ENCODE measurements at places on chromosomes 4 and X.
A peak's percentile ranks its signal among the peaks of the same experiment; 100 is the strongest.

GRCh38 chr4:173929921-173930320, 353.5 kb downstream of the FBXO8 start:
- no peak for DNase-seq

DNA sequence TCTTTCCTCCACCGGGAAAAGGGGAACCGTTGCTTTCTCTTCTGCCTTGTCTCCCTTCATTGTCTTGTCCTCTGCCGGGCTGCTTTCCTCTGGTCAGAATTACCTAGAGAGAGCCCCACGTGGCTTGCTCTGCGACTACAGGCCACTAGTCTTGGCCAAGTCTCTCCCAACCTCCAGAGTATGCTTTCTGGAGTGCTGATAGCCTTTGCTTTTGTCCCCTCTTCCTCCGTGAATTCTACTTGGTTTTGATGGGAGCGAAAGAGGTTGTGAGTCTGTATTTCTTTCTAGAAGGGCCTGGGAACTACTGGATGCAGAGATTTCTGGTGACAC, 5.3 kb upstream of the POU4F2 start:
- DNase-seq, result no peak

GRCh38 chrX:15399962-15400391, 15.8 kb upstream of the VEGFD start:
- no peak for DNase-seq

DNA sequence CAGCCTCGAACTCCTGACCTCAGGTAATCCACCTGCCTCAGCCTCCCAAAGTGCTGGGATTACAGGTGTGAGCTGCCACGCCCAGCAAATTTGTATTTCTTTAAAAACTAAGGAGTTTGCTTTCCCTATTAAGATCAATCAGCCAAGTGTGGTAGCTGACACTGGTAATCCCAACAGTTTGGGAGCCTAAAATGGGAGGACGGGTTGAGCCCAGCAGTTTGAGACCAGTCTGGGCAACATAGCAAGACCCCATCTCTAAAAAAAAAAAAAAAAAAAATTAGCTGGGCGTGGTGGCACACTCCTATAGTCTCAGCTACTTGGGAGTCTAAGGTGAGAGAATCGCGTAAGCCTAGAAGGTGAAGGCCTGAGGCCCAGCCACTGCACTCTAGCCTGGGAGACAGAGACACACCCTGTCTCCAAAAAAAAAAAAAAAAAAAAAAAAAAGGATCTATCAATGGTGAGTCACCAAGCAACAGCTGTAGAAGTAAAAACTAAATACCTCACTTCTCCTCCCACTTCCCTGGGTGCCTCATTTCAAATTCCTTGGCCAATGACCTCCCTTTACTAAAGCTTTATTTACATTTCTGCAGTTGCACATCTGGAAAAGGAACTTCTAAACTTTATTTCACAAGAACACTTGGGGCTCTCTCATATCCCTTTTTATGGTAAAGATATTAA, 54.5 kb downstream of the LDB2 start:
- no peak for DNase-seq

GRCh38 chr4:9979101-9979701, 42.1 kb downstream of the SLC2A9 start:
- no peak for DNase-seq

DNA sequence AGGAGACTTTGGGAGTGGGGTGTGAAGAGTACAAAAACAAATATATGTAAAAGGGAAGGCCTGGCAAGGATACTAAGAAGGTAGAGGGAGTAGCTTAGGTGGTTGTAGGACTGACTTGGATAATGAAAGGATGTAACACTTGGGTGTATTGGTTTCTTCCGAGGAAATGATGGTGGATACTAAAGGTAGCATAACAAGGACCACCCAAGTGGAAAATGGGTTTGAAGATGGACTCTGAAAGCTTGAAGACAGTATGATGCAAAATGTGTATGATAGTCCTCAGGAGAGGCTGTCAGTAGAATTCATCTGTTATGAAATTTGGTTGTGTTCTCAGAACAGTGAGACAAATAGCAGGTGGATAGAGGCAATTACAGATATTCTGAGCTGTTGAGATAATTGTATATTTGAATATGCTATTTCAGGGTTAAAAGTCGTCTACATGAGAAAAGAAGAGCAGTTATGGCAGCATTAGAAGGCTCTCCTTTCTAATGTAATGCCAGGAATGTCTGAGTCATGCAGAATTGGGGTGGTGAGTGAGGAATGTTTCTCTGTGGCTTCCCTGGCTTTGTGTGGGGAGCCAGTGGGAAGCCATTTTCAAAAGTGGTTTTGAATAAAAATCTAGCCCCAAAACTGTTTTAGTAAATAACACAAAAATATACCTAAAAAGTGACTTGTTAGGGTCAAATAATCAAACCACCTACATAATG, 75.6 kb downstream of the FHIP1A start:
- DNase-seq, result no peak

DNA sequence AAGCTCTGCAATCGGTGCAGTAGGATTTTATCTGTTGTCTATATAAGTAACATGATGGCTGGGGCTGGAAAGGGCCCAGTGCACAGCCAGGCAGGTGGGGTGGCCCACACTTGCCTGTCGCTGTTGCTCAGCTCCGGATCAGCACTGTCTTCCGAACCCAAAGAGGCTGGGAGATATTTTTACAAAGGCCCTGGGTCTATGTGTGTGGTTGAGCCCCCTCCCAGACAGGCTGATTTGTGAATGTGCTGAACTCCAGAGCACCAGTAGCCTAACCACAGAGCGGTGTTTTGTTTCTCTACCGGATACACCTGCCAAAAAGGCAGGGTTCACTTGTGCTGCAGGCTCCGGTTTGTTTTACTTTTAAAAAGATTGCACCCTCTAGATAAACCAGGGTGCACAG, 33.5 kb upstream of the CHRNA9 start:
- no peak for DNase-seq

- no peak for DNase-seq
Observed at GRCh38 chr4:53943345-53944085, 120.9 kb downstream of the CHIC2 start.

GRCh38 chr4:187940299-187940698, 55.3 kb upstream of the ZFP42 start:
- DNase-seq, result no peak

DNA sequence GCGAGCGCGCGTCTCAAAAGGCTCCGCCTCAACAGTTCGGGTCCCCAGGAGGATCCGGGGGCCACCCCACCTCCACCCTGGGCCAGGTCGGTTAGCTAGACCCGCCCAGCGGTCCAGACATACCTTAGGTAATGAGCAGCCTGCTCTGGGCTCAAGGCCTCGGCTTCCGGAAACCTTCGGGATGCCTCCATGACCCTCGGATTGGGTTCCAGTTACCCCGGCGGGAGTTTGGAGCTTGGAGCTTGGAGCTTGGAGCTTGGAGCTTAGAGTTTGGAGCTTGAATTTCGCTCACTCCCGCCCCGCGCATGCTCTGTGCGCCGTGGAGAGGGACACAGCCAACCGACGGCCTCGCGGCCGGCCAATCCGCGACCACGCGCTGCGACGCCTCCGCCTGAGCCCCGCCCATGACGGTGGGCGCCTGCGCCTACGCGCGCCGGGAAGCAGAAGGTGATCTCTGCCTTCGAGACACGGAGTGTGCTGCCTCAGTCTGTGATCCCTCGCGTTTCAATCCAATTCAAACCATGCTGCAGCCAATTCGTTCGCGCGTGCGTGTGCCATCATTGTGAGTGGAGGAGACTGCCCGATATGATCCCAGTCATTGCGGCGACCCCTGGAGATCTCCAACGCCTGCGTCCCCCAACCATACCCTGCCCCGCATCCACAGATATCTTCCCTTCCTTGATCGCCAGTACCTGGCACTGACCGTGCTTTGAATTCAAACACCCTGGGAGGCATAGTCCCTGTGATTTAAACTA, at the start of gene ERCC6L:
Gene ERCC6L (minus strand): TSS at position 307 of the 755 bp plus-strand sequence. CDS start 116 bp downstream, at position 191.
- peak; percentile 91 for DNase-seq

- DNase-seq, result no peak
Observed at GRCh38 chr4:173057901-173058300, 110.7 kb upstream of the GALNT7 start.

- no peak for DNase-seq
Observed at GRCh38 chrX:142663330-142664095, 362.2 kb upstream of the SPANXN4 start.

- DNase-seq, result peak; percentile 75
Observed at GRCh38 chrX:136767104-136767941, 13.4 kb downstream of the ARHGEF6 start.

GRCh38 chr4:83172371-83172770, 57.8 kb upstream of the PLAC8 start:
- no peak for DNase-seq

- no peak for DNase-seq
Observed at GRCh38 chrX:69019073-69019890, 146.0 kb downstream of the PJA1 start.

DNA sequence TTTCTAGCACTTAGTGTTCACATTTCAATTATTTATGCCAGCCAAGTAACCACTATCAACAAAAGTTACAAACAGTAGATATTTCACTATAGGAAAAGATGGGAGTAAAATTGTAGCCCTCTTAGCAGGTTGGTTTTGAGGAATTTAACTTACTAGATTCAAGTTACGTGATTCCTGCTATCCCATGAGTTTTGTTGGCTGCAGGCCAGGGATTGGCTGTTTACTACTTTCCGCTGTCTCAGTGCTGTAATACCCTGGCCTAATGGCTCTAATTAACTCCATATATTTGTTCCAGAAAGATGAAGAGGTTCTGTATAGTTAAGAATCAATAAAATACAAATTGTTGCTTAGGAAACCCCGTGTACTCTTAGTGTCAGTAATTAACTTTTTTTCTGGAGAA, 55.5 kb upstream of the MAGED1 start:
- DNase-seq, result no peak

- peak; percentile 58 for DNase-seq
Observed at GRCh38 chrX:80808881-80809411, 731 bp downstream of the BRWD3 start.

- peak; percentile 9 for DNase-seq
Observed at GRCh38 chrX:150361777-150362351, 1.3 kb upstream of the MAMLD1 start.
